NCI-H748 treated with DMSO at 0.1 percent for 48 hours (cell line): ENCODE measurements at places on chromosomes 7 and 10.

DNA sequence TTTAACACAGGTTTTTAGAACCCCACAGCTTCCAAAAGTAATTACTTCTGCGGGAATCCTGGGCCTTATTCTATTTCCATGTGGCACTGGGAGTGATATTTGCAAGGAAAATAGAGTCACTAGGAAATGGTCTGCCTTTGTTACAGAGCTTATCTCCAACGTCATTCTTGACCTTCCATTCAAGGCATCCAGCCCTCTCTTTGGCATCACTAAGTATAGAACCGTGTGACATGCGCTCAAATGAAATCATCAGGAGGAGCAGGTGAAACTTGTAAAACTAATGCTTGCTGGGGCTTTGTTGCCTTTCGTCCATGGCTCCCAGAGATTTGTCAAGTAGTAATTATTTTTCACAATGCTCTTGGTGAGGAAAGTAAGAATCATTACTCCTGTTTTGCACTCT is 73.4 kb downstream of the PAPSS2 start:
- DNase-seq, result no peak

DNA sequence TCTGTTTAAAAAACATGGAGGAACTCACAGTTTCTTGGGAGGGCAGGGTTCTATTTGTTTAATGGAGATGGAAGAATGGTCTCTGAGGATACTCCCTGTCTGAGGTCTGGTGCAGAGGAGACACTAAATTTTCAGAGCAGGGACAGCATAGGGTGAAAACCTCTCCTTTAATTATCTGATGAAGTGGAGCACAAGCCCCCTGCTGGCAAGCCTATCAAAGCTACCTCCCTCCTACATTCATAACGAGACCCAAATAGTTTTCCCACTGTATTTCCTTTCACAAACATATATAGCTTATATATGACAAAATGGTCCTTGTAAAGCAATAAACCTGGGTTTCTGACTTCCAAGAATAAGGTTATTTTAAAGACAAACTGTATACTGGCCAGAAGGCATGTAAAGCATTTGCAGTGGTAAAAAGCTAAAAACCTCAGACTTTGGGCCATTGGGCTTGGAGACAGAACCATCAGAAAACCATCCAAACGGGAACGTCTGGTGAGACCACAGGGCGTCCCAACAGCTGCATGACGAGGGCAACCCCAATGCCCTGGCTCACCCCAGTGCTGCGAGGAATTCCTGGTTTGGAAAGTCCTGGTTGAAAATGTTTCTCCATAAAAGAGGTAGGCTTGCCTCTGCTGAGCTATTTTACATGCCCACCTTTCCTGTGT is 201.3 kb downstream of the FANK1 start:
- no peak for DNase-seq

GRCh38 chr7:131369354-131369753 is 41.7 kb downstream of the MKLN1 start:
- DNase-seq, result no peak

DNA sequence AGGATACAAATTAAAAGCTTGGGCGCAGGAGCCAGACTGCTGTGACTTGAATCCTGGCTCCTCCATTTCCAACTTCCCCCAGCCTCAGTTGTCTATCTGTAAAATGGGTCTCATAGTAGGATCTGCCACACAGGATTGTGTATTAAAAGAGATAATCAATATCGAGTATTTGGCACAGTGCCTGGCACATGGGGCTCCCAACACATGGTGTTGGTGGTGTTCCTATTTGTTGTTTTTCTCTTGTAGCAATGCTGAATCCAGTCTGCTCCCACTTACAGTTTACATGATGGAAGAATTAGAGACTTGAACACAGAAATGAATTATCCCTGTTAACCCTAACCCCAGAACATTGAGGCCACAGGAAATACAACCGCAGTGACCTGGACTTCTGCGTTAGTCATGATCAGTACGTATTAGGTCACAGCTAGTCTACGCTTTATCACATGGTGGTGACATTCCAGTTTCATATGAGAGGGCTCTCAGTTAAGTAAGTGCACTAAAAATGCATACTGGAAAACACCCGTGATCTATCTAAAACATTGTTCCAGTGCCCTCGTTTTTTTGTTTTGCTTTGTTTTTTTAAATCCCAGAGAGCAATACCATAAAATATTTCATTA is 169.5 kb upstream of the KLF14 start:
- DNase-seq, result no peak

GRCh38 chr10:74103560-74104258 is 46.9 kb downstream of the AP3M1 start:
- DNase-seq, result no peak

DNA sequence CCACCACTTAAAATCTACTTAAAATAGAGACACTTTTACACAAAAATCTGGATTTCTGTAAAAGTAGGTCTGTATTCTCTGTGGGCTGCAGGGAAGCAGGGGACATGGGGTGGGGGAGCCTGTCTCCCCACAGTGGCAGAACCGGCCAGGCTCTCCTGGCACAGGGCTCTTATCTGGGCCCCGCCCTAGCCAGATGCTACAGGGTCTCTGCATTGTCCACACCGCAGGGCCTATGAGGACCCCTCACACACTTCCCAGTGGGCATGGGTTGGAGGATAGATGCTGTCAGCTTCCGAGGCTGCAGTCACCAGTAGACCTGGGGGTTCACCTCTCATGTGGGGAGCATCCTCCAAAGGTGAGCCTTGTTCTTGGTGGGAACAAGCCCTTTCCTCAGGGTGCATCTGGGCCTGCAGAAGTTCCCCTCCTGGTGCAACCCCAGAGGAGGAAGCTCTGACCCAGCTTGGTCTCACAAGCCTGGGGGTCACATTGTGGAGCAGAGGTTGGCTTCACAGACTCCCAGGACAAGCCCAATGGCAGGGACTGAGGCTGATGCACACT is 15.4 kb upstream of the MYL7 start:
- no peak for DNase-seq

DNA sequence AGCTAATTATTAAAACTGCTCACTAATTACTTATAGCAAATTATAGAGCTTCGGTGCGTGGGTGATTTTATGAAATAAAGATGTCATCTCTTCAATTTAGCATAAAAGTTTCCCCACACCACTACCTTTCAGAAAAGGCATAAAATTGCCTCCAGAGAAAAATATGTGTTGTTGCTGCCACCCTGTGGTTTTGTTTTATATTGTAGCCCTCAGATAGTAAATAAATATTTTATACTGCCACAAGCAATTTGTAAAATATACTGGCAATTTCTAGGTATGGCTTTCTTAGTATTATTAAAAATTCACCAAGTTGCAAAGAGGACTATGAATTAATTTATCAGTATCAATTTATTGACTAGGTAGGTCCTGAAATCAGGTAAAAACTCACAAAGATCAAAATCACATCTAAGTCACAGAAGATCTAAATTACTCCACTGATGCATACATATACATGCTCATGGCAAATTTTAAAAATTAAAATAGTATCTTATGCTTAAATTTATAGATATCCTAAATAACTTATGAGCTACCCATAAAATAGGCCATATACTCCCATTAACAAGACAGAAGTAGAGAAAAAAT is 26.5 kb downstream of the ASNS start:
- peak; percentile 26 for DNase-seq

GRCh38 chr7:2953099-2953498 is 90.6 kb downstream of the CARD11 start:
- no peak for DNase-seq

DNA sequence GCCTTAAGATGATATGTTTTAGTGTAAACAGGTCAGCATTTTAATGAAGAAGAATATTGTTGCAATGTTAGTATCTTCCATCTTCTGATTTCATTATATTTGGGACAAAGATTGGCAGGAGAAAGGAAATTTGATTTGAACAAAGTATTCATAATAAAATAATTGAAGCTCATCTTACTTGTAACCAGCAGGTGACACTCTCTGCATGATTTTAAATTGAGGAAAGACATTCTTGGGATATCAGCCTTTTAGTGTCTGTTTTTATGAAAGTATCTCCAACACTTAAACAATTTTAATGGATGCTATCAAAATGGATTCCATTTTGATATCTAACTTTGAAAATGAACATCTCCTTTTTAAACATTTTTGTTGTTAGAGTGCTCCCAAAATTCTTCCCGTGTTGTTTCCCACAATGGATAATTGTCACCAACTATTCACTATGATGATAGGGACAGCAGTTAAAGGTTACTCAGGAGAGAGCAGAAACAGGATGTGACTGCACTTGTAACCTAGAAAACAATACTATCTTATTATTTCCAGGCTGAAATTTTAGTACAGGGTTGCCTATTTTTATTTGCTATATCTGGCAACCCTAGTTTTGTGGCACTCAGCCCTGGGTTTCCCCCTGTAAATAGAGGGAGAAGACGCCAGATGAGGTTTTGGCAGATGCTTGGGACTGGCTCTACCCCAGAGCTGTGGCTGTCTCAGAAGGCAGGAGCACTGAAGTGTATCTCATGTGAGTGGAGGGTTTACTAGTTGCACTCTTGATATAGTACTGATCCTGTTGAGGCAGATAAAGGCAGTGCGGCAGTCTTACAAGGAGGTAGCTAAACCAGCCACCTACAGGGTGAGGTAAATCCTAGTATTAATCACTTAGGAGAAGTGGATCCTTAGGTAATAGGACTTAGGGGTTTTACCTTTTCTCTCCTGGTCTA is 31.0 kb upstream of the ABCB4 start:
- DNase-seq, result no peak

GRCh38 chr7:135831455-135832195 is 83.0 kb upstream of the FAM180A start:
- DNase-seq, result no peak

- DNase-seq, result no peak
Measured at GRCh38 chr10:100506596-100507356, 12.9 kb downstream of the SEC31B start.

DNA sequence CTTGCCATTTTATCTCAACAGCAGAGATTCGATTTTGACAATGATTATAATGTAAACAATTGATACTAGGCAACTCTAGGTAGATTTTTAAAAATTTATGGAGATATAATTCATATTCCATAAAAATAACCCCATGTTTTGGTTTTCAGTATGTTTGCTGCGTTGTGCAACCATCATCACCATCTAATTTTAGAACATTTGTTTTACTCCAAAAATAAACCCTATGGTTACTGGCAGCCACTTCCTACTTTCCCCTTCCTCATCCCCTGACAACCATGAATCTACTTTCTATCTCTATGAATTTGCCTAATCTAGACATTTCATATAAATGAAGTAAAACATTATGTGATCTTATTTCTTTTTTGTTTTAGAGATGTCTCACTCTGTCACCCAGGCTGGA is 401.9 kb downstream of the THSD7A start:
- no peak for DNase-seq

- no peak for DNase-seq
Measured at GRCh38 chr10:104104926-104105325, 17.0 kb upstream of the SFR1 start.

GRCh38 chr7:80940539-80941207 is 21.8 kb upstream of the SEMA3C start:
- no peak for DNase-seq

DNA sequence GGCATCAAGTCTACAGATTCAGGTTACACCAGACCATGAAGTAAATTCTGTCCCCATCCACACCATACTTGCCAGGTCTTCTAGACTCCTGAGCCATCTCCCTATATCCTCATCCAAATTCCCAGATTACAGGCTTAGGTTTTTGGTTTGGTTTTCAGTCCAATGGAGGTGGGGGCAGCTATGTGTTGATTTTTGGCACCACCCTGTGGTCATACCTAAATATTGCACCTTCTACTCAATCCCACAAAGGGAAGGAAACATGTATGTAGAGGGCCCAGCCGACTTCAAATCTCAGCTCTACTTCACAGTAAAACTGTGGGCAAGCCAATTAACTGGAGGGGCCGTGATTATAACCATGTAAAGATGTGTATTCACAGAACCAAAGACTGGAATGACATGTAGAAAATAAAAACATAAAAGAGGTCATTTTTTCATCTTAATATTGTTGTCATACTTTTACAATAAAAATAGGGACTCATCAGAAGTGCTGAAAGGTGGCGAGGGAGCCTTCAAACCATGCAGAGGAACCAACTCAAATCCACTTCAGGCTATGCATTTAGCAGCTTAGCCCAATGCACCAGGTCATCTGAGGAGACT is 19.8 kb downstream of the ERCC6 start:
- peak; percentile 26 for DNase-seq

- no peak for DNase-seq
Measured at GRCh38 chr10:116886772-116887171, 37.5 kb downstream of the ENO4 start.

DNA sequence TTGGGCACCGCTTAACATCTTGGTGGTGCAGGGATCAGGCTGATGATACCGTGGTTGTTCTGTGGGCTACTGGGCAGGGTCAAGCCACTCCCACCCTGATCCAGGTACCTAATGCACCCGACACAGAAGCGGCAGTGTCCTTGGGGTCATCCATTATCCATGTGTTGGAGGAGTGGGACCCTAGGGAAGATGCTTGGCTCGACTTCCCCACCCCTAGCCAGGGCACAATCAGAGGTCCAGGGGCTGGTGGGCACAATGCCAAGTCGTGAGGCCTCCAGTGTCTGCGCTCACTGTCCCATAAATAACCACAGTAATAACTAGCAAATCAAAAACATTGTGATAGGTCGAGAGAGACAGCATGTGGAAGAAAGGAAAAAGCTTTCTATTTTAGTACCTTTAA is 37.7 kb downstream of the HTRA1 start:
- no peak for DNase-seq

GRCh38 chr10:95663496-95663895 is 7.0 kb upstream of the ALDH18A1 start:
- no peak for DNase-seq

GRCh38 chr7:67604461-67605386 is 608.1 kb downstream of the TYW1 start:
- DNase-seq, result no peak

- DNase-seq, result no peak
Measured at GRCh38 chr10:88893611-88894010, 13.6 kb downstream of the STAMBPL1 start.
